NCI-H2081 (cell line): ENCODE measurements at places on chromosomes 4 and X.

GRCh38 chr4:1983846-1984405 is 24.8 kb downstream of the NELFA start:
- DNase-seq, result no peak

GRCh38 chr4:53059871-53060270 is 197.8 kb downstream of the RASL11B start:
- DNase-seq, result no peak

DNA sequence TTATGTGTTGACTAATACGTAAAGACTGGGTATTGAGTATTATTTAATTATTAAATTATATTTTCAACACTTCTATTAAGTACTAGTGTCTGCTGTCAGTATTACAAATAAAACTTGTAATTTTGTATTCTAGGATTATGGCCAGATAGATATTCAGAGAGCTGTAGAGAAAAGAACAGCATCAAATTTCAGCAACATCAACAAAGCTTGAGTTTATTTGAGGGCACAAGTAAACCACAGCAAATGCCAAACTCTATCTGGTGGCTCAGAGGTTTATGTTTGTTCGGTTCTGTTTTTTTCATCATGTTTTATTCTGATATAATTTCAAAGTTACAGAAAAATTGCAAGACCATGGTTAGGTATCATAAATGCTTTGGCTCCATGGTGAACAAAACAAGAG is 1530.5 kb downstream of the PCDH18 start:
- DNase-seq, result no peak

DNA sequence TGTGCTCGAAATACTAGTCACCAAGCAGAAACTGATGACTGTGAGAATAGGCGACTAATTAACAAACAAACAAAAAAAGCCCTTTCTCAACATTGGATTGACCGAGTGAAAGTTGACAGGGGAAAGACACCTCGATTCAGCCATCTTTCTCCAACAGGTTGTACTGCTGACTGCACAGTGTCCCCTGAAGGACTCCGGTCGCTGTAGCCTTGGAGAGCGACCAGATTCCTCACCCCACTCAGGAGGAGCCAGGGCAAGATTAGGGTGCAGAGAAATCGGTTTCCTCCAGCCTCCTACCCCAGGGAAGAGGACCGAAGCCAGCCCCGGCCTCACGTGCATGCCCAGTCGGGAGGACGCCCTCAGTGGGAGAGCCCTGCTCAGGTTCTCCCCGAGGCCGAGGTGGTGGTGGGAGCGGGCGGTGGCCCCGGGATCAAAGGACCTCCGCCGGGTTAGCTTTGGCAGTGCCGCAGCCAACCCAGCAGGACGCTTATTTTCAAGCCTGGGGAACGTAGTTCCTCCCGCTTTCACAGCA is 1.1 kb upstream of the RAP1GDS1 start:
- no peak for DNase-seq

- no peak for DNase-seq
Measured at GRCh38 chr4:1246901-1247863, 1.7 kb downstream of the CTBP1 start.

DNA sequence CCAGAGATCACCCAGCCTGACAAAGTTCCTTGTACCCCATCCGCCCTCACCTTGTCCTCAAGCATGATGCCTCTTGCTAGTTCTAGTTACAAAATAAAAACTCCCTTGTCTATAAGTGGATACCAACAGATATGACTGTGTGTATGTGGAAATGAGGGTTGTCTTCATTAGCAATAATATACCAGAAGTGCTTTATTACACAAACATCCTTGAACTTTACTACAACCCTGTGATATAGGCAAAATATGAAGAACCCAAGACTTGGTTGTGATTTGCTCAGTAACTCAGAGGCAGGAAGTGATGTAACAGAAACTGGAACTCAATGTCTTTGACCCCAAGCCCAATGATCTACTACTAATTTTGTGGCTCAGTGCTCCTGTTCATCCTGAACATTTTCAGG is 97.6 kb downstream of the AKAP4 start:
- no peak for DNase-seq

DNA sequence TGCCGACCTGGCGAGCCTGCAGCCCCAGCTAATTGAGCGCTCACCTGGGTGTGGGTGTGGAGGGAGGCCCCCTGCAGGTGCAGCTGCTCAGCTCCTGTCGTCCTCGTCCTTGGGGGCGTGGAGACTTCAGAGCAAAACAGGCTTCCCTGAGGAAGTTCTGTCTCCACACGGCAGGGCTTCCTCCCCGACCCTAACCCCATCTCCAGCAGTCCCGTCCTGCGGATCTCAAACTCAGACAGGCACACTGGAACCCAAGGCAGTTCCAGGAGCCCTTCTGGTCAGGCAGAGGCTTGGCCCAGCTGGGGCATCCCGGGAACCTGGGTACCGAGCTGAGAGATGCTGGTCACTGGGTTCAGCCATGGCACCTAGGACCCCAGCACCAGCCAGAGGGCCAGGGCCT is 24.4 kb downstream of the TACC3 start:
- no peak for DNase-seq

- DNase-seq, result no peak
Measured at GRCh38 chr4:172168888-172169287, 355.7 kb downstream of the GALNTL6 start.
